ENCODE measurements at places on chromosomes 2 and 18.

DNA sequence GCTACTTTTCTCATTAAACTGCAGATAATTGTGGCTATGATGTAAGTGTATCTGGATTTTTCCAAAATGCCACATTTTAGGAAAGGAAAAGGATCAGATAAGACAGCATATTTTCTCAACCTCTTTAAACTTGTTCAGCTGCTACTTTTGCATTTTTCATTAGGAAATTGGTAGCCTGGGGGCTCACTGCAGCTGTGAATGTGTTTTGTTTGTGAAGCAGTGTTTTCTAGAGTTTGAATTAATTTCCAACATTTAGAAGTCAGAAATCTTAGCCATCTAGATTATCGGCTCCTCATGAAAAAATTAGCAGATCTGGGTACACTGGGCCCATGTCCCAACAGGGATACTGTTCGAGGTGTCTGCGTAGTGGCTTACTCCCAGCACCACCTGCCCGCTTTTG lies 56.3 kb upstream of the ZDBF2 start:
- no peak for DNase-seq

- no peak for DNase-seq
Observed at GRCh38 chr2:38130876-38131275, 54.9 kb upstream of the CYP1B1 start.

GRCh38 chr2:161124201-161124600 lies 36.0 kb upstream of the TANK start:
- no peak for DNase-seq

- no peak for DNase-seq
Observed at GRCh38 chr2:195534971-195535370, 122.1 kb upstream of the SLC39A10 start.

- no peak for DNase-seq
Observed at GRCh38 chr2:239576784-239577685, 176.2 kb upstream of the HDAC4 start.

- DNase-seq: no peak
Observed at GRCh38 chr2:138396843-138397242, 104.7 kb upstream of the SPOPL start.

GRCh38 chr2:186726938-186727337 lies 33.1 kb downstream of the FAM171B start:
- no peak for DNase-seq

DNA sequence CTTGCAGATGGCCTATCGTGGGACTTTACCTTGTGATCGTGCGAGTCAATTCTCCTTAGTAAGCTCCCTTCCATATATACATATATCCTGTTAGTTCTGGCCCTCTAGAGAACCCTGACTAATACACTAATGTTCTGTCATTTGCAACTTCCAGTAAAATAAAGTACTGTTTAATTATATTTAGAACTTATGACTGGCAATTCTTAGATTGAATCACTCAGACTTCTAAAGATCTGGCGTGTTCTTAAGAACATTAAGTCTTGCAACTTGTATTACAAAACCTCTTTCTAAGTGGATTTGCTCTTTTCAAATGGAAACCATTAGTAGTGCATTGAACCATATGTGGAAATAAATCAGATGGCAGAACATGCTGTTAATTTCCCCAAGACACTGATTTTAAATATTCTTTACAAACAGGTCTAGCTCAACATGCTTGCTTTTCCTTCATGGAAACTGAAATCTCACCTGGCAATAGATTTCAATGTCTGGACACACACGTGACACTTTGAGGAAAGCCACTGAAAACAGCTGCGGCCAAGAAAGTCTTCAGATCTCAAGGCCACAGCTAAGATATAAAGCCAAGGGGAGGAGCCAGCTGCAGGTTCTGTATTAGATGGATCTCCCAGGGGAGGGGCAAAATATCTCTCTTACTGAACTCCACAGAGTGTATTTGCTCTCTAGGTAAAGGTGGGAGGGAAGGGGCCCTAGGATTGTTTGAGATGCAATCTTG lies 50.6 kb downstream of the PMAIP1 start:
- DNase-seq: no peak

- DNase-seq: no peak
Observed at GRCh38 chr18:42174909-42175308, 219.9 kb downstream of the PIK3C3 start.

GRCh38 chr18:76495006-76495370 lies at the start of gene ZNF516:
ZNF516 (minus strand) TSS chr18:76495242; CDS start chr18:76443054, 52,188 bp downstream.
- DNase-seq: no peak

DNA sequence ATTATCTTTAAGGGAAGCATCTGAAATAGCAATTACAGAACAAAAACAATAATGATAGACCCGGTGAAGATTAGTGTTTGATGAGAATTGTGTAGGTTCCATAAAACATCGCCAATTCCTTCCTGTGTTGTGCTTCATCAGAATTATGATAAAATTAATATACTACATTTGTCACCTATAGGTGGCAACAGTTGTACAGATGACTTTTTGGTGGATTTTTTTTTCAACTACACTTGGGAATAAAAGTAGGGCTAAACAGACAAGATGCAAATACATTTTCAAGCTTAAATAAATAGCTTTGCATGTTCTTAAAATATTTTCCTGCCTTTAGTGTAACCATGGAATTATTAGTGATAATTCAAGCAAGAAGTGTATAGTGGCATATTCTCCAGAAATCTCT lies 7.0 kb upstream of the LYPD1 start:
- no peak for DNase-seq
